Stimulated activated CD4-positive, alpha-beta T cell treated with anti-CD3 and anti-CD28 coated beads, TNF-alpha, amount 100 ng/mL, for 48 hours (primary cell): ENCODE measurements at places on chromosomes 3 and 15.

GRCh38 chr15:80584973-80585525 is 110.1 kb upstream of the ABHD17C start:
- no peak for DNase-seq

DNA sequence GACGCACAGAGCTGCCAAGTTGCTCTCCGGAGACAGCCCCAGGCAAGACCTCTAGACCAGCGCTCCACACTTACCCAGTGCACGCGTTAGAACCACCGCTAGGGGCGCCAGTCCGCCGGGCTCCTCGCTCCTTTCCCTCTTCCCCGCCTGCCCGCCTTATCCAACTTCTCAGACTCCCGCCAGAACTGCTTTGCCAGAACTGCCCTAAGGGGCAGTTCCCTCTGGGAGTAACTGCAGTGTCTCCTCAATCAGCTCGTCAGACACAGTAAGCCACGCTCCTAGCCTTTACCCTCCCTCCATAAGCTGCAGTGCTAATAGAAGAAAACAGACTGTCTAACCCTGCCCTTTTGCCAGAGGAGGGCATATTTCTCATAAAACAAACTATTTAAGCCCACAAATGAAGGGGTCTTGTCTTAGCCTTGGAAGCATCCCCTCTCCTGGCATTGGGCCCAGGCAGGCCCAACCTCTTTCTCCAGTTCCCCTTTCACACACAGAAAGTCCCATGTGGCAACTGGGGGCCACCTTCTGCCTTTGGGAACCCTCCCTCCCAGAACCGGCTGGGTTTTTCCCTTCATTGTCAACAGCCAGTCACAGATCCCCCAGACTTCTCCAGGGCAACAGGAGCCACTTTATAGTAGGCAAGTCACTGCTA is 3.7 kb downstream of the BMF start:
- peak; percentile 72 for DNase-seq

- DNase-seq: no peak
These were observed 20.3 kb downstream of the KY start for GRCh38 chr3:134630506-134630905.

GRCh38 chr15:94972314-94972713 is 741.0 kb downstream of the MCTP2 start:
- DNase-seq: no peak

- DNase-seq: no peak
These were observed 46.6 kb downstream of the CRYGS start for GRCh38 chr3:186497608-186498007.

GRCh38 chr15:95292785-95293450 is 1037.6 kb upstream of the NR2F2 start:
- DNase-seq: no peak

- DNase-seq: no peak
These were observed 153.5 kb downstream of the MECOM start for GRCh38 chr3:169509780-169510692.

GRCh38 chr15:77409259-77410156 is 10.4 kb downstream of the PEAK1 start:
- no peak for DNase-seq

DNA sequence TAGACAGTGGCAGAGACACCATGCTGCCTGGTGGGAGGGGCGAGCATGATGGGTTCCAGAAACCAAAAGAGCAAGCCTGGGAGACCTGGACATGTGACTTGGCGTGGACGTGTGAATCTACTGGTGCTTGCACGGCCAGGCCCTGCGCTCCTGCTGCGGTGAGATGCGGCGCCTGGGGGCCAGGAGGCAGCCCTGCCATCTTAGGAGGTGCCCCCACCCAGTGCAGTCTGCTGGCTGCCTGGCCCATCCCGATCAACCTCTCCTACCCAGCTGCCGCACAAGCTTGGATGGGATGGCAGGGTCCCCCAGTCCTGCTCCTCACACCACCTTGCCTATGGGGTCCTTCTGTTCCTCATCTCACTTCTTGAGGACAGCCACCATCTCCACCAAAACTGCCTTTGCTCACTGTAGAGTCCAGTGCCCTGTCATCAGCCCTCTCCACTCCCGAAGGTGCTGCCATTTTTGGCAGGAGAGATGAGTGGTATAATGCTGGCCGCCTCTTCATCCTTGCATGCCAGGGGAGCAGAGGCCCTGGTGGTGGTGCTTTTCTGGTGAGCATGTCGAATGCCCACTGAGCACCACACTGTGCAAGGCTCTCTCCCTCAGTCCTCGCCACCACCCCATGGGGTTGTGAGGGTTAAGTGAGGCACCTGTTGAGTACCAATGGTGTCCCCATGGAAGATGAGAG is 3.1 kb upstream of the ABTB1 start:
- DNase-seq: no peak

- DNase-seq: no peak
These were observed 925.1 kb upstream of the NR2F2 start for GRCh38 chr15:95405447-95405846.

- DNase-seq: no peak
These were observed 14.9 kb upstream of the TMCC1 start for GRCh38 chr3:129908417-129908816.

- no peak for DNase-seq
These were observed 211.2 kb upstream of the BHLHE40 start for GRCh38 chr3:4768021-4768420.

DNA sequence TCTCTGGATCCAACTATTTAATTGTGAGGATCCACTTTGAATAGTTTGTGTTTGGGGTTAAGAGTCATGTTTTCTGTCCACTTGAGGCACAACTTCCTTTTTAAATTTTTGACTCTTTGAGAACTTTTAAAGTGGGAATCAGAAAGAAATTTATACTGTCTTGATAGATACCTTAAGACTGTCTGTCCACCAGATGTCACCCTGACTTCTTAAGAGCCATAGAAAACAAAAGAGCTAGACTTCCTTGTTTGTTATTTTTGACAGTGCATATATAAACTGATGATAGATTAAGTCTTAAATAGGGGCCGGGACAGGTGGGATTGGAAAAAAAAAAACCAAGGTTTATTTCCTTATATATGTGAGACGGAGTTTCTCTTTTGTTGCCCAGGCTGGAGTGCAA is 52.1 kb upstream of the WDR72 start:
- DNase-seq: no peak

DNA sequence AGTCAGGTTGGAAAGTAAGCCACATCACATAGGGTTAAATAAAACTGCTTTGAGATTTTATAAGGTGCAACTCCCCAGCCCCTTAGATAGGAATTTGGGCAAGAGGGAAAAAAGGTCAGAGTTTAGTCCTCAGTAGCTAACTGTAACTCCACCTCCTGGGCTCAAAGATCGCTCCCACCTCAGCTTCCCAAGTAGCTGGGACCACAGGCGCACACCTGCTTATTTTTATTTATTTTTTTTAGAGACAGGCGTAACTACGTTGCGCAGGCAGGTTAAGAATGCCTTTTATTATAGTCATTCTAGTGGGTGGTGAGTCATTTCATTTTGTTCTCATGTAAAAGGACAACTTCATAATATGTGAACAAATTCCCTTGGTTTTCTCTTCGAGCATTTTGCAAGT is 14.7 kb downstream of the TM2D3 start:
- no peak for DNase-seq

- DNase-seq: no peak
These were observed 32.8 kb downstream of the GRIP2 start for GRCh38 chr3:14507305-14507741.
